ENCODE measurements at places on chromosomes 5 and 9.

- DNase-seq: no peak
Measured at GRCh38 chr5:98839469-98840383, 66.3 kb downstream of the RGMB start.

- DNase-seq: no peak
Measured at GRCh38 chr5:170285181-170285580, 12.4 kb downstream of the LCP2 start.

GRCh38 chr5:171956887-171957495 lies 49.4 kb downstream of the FBXW11 start:
- no peak for DNase-seq

DNA sequence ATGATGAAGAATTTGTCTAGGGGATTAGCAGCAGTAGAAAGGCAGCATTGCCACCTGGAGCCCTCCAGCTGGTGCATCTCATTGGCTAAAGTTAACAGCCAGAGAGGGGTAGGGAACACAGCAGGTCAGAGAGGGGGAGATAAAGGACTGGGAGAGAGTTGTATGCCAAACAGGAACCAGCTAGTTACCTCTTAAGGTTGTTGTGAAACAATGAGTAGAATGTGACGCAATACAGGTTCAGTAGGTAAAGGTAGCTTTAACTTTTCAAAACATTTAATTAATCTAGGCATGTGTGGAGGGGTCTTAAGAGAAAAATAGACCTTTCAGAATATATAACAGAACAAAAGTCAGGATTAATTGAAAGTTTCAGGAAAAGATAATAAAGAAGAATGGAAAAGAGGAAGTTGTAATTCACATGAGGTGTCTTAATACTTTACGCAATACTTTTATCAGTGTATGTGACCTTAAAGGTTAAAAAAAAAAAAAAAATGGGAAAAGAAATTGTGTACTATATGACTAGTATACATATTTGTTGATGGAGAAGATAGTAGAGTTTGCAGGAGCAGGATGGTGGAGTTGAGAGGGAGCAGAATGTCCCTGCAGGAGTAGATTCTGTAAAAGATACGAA lies 14.3 kb downstream of the FBXO38 start:
- no peak for DNase-seq

DNA sequence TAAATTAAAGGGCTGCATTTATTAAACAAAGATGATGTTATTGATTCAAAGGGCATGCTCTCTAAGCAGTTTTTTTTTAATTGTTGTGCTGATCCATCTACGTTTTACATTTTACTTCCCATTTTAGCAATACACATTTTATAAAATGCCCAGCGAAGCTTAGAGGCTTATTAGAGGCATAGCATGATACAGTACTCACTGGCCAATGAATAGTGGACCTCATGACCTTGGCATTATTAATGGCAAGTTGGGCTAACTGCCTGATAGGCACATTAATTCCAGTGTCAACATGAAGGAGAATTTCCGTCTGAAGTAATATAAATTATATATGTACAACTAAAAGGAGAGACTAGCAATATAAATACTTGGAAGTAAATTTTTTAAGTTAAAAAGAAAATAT lies 837.2 kb downstream of the EFNA5 start:
- no peak for DNase-seq

GRCh38 chr5:172491481-172491880 lies 37.2 kb upstream of the SH3PXD2B start:
- DNase-seq: no peak

- DNase-seq: no peak
Measured at GRCh38 chr9:120440791-120441190, 139.2 kb downstream of the CDK5RAP2 start.

- DNase-seq: no peak
Measured at GRCh38 chr5:102249381-102249780, 46.7 kb downstream of the SLCO4C1 start.

DNA sequence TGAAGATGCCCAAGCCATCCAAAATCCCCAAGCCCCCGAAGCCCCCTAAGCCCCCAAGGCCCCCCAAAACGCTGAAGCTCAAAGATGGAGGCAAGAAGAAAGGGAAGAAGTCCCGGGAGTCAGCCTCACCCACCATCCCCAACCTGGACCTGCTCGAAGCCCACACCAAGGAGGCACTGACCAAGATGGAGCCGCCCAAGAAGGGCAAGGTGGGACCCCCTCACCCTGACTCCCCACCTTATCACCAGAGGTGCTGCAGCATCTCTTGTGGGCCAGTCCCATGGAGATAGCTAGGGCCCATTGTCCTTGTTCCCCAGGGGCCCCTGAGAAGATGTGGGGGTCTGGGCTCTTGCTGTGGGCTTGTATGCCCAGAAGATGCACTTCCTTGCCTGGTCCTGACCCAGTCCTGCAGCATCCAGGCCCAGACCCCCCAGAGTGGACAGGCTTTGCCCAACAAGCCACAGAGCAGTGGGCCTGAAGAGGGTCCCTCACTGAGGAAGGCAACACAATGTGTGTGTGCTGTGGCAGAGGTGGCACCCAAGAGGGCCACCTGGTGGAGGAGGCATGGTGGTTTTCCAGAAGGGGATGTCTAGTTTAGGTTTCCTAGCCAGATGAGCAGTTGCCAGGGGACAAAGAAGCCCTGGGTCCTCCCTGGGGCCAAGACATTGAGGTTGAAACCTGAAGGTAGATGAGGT lies 84.1 kb downstream of the PHF2 start:
- no peak for DNase-seq

GRCh38 chr9:114314256-114314867 lies 8.5 kb upstream of the ORM1 start:
- no peak for DNase-seq

- peak; percentile 32 for DNase-seq
Measured at GRCh38 chr9:79641070-79641469, 69.3 kb downstream of the TLE4 start.

DNA sequence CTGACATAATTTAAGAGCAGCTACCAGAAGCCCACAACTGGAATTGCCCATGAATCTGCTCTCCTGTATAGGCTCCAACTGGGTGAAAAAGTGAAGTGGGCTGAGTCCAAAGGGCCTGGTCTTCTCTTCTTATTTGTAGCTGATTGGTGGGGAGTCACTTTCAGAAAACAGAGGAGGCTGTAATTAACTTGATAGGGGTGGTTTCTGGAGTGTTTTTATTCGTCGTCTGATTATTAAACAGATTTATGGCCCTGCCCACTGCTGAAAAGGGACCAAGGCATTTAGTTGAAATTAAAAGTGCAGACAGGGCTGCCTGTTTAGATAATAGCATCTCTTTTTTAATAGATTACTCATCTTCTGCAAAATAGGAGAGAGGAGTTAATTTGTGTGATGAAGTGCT lies 81.0 kb upstream of the SAP30L start:
- no peak for DNase-seq

DNA sequence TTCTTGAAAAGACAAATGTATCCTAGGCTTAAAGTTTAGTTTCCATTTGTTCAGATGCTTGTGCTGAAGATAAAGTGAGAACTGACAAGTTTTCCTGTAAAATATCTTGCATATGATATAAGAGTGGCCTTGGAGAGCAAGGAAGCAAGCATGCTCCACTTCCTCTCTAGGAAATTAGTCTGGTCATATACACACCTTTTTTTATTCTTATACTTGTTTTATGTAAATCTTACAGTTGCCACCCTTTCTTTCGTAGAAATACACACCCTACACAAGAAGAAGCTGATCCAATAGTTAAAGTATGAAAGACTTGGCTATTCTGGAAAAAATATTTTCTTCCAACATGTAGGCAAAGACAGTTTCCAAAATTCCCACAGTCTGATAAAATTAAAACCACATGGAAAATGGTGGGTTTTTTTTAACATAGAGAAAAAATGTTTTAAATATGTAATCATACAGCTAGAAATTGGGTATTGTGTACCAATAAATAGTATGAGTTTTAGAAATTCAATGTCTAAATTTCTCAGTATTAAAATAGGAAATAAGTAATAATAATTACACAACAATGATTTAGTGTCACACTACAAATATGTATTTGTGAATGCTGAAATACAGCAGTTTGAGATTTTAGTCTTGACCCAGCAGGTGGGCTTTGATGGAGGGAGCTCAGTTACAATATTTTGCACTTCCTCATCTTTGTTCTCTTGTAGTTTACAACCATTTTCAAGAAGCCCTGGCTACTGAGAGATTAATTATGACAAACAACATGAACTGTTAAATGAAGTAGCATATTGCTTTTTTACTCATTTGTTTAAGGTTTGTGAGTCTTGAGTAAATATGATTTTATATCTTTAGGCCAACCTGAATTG lies 185.7 kb upstream of the GNA14 start:
- DNase-seq: peak; percentile 45

DNA sequence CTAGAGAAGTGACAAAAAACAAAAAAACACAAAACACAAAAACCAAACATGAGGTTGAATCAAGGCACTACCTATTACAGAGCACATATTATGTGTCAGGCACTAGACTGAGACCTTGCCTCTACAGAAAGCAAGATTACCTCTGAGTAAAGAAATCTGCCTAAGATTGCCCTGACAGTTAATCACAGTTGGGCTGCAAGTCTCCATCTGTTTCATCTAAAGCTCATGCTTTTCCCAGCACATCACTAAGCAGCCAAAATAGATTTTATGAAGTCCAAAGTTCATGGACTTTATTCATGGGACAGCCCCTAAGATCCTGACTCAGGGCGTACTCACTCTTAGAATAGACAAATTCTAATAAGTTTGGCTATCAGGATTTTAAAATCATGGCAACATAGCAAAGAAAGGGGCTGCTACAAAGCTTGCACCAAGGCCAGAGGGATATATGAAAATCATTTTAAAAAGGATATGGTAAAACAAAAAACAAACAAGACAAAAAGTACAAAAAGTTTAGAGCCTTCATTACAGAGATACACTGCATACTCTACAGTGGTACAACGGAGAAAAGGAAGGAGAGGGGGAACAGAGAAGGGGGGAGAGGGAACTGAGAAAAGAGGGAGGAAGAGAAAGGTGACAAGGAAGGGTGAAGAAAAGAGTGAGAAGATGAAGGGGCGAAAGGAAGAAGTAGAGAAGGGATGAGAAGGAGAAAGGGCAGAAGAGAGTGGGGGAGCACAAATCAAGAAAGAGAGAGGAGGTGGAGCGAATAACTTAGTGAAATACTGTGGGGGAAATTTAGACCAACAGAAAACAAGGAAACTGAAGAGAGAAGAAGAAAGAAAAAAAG lies 58.2 kb downstream of the RICTOR start:
- peak; percentile 51 for DNase-seq

DNA sequence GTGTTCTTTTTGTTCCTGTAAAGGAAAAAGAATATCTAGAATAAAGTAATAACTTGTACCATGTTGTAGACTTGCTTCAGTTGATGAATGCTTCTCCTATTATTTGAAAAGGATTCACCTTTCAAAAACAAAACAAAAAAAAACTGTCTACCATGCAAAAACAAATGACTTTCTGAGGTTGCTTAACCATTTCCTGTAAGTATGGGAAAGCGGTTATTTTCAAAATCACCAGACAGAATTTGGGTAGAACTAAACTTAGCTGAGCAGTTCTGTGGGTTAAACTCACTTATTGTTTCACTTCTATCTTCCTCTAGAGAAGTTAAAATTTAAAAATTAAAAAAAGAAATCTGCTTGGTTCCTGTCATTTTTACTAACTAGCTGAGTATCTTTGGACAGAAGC lies 25.2 kb downstream of the LNPEP start:
- DNase-seq: no peak

- no peak for DNase-seq
Measured at GRCh38 chr9:117926031-117926658, 221.9 kb downstream of the TLR4 start.

DNA sequence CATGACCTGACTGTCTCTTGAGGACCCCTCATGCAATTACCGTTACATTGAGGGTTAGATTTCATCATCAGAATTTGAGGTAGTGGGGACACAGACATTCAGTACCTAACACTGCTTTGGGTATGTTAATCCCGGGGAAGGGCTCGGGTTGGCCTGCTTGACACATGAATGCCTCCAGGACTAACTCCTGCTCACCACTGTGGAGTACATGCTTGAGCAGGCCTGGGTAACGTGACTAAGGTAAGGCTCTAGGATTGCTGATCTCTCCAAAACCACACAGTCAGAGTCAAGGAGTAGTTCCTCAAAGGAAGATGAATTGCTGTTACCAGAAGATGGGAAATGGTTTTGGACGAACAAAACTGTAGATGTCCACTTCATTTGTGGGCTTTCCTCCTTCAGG lies 376.3 kb upstream of the ZNF462 start:
- DNase-seq: no peak

- DNase-seq: no peak
Measured at GRCh38 chr9:9556865-9557803, 1055.7 kb downstream of the PTPRD start.

GRCh38 chr5:54159153-54159892 lies 151.1 kb downstream of the ARL15 start:
- no peak for DNase-seq
